ENCODE measurements at places on chromosomes 12 and 14. TPM values are rescaled to one million over a fixed set of nuclear protein-coding genes. Genes with fewer than 3 reads are reported as not detected.

GRCh38 chr14:55976655-55977054 is 141.6 kb upstream of the PELI2 start:
- DNase-seq = peak; percentile 34

The TAOK3 gene
- 97.4 TPM for polyA plus RNA-seq

DNA sequence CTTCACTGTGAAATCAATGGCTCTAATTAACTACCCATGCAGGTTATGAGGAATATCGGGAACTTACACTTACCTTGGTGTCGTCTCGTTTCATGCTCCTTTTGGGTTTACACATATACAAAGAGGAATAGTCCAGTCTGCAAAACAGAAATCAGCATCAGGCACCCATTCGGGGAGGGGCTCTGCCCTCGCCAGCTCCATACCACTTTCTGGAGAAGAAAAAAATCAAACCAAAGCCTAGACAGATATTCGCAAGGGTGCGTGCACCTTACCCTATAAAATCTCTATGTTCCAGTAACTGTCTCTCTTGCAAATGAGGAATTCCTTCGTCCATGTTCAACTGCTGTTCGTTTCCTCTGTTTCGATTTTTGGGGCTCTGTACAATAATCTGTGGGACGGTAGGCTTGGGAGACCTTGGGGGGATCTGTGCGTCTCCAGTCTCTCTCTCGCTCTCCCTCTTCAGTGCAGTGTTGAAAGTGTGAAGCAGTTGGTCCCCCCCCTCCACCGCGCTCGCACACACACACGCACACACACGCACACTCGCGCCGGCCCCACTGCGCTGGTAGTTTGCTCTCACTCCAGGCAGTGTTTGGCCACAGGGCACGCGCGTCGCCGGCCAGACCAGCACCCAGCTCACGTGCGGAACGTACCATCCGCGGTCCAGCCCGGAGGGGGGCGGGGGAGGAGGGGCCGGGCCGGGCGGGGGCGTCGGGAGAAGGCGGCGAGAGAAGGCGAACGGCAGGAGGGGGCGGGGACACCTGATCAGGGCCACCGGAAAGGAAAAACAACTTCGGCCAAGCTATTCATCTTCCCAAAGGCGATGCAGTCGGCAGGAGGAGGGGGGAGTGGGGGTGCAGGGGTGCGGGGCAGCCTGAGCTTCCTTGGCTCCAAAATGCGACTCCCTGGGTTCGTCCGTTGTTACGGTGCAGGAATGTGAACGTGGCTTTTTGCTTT is at the start of gene BHLHE41:
Gene BHLHE41 (minus strand): TSS at position 592 of the 954 bp plus-strand sequence. CDS start 258 bp downstream, at position 334.
- DNase-seq = peak; percentile 39

DNA sequence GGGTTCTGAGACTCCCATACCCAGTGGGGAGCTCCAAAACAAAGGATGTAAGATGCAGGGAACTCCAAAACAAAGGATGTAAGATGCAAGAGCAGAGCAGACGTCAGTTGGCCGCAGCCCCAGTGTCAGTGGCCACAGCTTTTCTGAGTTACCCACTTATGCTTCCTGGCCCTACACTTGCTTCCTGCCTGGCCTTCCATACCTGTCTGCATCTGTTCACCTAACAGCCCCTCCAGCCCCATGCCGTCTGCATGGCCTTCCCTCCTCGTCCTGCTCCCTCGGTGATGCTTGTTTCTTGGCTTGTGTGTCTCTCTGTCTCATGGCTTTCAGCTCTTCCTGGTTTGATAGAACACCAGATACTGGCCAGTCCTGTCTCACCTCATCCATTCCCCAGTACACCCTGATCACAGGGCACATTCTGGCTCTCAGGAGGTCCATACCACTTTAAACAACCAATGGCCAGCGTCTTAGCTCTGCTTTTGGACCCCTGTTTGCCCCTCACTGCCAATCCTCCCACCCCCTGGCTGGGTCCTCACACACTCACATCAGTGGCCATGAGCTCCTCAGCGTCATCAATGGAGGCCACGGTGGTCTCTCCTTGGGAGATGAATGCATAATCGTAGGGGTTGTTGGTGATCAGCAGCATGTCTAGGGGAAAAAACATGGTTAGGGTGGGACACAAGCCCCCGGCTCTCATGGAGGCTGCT is 5.3 kb downstream of the MYH7 start:
- DNase-seq = no peak

The OTUB2 gene
- polyA plus RNA-seq = 1.4 TPM

DNA sequence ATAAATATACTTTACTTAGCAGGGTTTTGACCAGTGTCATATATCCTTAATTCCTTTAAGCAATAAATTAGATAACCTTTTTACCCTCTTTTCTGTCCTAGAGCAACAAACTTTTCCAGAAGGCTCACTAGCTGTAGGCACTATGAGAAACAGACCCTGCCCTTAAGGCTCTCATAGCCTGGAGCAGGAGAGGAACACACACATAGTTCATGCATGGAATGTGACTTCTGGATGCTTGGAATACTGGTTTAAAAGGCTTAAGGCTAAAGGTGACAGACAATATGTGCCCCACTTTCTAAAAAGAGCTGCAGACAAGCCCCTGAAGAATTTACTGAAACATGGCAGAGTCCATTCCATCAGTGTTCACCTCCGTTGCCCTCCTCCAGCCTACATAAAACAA is 237.2 kb downstream of the TTC8 start:
- DNase-seq = no peak

DNA sequence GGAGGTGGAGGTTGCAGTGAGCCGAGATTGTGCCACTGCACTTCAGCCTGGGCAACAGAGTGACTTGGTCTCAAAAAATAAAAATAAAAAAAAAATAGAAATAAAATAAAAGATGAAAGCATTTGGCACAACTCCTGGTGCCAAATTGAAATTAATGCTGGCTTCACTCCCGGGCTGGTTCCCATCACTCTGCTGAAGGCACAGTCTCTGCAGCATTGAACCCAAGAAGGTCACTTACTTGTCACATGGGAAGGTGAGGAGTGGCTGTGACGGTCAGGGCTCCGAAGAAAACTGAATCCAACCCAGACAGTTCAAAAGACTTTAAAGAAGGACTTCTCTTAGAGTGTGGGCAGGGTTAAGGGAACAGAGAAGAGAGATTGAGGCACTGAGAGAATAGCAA is 10.5 kb upstream of the CCDC63 start:
- DNase-seq = no peak

GRCh38 chr12:126464153-126464552 is 1398.9 kb downstream of the AACS start:
- DNase-seq = no peak

The IL23A gene
- 0.12 TPM for polyA plus RNA-seq

- no peak for DNase-seq
These were observed 95.8 kb downstream of the NELL2 start for GRCh38 chr12:44780221-44780790.

DNA sequence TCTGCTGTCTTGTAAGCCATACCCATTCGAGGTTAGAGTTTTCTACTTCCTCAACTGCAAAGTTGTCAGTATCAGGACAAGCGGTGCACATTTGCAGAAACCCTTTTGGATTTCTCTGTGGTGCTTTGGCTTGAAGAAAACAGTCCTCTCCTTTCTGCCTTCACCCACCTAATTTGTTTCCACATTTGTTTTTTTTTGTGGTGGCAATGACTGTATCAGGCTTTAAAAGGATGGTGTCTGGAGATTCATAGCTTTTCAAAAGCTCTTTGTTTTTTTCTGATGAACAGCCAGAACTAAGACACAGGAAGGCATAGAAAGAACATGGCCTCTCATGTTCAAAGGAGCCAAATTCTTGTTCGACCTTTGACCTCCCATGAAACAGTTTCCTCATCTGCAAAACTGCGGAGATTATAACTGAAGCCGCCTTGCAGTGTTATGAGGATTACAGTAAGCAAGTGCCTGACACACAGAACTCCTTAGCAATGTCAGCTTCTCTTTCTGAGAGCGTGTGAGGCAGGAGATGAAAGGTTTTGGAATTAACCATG is 270.6 kb upstream of the TBX3 start:
- peak; percentile 42 for DNase-seq

DNA sequence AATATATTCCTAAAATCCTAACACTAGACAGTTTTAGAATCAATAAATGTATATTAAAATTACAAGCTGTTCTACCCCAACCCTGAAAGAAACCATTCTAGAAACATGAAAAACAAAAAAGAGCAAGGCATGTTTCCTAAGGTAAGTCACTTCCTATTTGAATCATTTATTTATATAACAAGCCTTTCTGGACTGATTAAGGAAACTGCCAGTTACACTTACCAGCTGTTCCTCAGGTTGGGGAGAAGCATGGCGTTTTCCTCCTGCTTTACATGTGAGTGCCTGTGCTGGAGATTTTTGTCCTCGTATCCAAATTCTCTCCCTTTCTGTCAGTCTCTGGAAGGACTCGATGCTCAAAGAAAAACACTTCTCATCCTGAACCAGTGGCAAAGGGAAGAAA is 183.3 kb downstream of the EFCAB11 start:
- peak; percentile 72 for DNase-seq

DNA sequence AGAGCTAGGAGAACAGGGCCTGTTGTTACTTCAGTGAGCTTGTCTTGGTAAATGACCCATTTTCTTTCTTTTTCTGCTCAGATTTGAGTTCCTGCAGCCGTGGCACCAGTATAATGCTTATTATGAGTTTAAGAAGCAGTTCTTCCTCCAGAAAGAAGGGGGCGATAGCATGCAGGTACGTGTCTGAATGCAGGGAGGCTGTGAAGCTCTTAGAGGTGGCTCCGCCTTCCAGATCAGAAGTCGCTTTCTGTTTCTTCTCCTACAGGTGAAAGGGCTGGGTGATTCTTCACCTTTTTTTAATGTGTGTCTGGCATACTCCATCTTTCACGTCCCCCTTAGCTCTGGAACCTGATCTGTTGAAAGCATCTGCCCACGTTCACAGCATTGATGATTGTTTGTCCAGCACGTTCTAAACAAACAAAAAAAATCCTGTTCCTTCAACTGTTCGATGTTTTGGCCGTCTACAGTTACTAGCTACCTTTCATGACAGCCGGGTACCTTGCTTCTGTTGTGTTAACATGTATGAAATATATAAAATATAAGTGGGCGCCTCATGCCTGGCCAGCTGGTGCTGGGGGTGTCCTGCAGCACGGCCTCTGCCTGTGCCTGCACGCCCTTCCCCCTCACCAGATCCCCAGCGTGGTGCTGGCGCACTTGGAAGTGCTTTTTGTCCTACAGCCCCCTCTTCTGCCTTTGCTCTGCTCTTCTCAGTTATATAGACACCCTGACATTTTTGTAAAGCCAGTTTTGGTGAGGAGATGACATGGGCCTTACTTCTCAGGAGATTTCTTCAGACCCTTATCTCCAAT is 44.6 kb downstream of the SFSWAP start:
- peak; percentile 31 for DNase-seq

The PLA2G1B gene
- not detected for polyA plus RNA-seq

The GLIPR1L1 gene
- polyA plus RNA-seq = not detected

- no peak for DNase-seq
These were observed 68.2 kb downstream of the BCL11B start for GRCh38 chr14:99203801-99204200.

- no peak for DNase-seq
These were observed 33.5 kb upstream of the CERS5 start for GRCh38 chr12:50200552-50201273.

DNA sequence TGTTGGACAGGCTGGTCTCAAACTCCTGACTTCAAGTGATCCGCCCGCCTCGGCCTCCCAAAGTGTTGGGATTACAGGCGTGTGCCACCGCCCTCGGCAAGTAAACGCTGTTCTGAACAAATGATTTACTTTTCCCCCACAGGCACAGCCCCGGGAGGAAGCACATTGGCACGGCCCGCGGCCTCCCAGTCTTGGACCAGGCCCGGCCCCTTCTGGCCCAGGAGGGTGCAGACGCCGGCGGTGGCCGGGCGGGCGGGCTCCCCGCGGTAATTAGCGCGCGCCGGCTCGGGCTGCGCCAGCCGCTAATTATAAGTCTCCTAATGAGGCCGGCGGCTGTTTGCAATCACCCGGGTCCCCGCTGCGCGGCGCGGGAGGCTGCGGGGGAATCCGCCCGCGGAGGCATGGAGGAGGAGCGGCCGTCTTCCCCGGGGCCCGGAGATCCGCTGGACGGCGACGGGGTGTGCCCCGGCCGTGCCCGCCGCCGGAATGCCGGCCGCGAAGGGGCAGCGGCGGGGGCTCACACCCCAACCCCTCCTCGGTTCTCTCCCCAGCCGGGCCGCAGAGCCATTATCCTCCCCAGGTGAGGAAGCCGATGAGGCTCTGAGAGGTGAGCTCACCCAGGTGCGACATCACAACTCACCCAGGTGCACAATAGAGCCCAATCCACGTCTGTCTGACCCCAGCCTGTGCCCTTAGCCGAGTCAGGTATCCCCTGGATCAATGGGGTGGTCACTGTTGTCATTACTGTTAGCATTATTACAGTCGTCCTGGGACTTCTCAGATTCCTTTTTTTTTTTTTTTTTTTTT is 3.3 kb upstream of the POP5 start:
- no peak for DNase-seq

The NR1H4 gene
- not detected for polyA plus RNA-seq

- no peak for DNase-seq
These were observed 710 bp upstream of the BMAL2 start for GRCh38 chr12:27331927-27332324.

- no peak for DNase-seq
These were observed 409.6 kb downstream of the APAF1 start for GRCh38 chr12:99054601-99055128.

GRCh38 chr14:100788942-100789341 is 37.0 kb upstream of the MEG3 start:
- DNase-seq = no peak

The TMEM229B gene
- 0.26 TPM for polyA plus RNA-seq

GRCh38 chr12:82818271-82819035 is 131.7 kb downstream of the TMTC2 start:
- DNase-seq = peak; percentile 25

The RNF212B gene
- polyA plus RNA-seq = not detected

All from fibroblast of lung (primary cell).